ENCODE measurements at places on chromosomes 6 and 20.

DNA sequence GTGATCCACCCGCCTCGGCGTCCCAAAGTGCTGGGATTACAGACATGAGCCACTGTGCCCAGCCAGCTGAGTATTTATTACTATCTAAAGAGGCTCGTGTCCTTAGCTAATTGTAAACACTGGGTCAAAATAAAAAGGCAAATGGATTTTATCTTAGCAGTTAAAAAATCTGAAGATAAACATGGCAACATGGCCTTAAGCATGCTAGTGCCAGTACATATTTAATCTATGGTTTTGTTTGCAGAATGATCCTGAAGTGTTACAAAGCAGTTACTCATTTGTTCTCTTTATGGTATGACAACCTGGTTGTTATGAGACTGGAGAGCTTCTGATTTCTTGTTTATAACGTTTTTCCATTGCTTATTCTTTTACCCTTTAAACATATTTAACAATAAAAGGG, 3.9 kb upstream of the KIAA0408 start:
- no peak for DNase-seq

GRCh38 chr6:133610971-133611370, 277.9 kb upstream of the TCF21 start:
- DNase-seq: no peak

DNA sequence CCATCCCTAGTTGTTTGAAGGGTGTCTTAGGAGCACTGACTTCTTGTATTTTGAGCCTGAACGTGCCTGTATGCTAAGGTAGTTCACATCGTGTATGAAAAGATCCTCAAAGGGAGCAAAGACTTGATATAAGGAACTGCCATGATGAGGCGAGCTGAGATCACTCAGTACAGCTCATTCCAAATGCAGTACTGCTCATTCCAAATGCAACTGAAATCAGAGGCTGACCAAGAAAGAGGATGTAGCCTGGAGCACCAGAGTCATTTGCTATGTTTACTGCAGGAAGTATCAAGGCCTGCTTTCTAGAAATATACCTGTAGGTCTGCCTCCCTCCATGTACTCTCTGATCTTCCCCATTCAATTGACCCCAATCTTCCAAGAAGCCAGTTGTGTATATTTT, 832.2 kb downstream of the EYS start:
- DNase-seq: no peak

DNA sequence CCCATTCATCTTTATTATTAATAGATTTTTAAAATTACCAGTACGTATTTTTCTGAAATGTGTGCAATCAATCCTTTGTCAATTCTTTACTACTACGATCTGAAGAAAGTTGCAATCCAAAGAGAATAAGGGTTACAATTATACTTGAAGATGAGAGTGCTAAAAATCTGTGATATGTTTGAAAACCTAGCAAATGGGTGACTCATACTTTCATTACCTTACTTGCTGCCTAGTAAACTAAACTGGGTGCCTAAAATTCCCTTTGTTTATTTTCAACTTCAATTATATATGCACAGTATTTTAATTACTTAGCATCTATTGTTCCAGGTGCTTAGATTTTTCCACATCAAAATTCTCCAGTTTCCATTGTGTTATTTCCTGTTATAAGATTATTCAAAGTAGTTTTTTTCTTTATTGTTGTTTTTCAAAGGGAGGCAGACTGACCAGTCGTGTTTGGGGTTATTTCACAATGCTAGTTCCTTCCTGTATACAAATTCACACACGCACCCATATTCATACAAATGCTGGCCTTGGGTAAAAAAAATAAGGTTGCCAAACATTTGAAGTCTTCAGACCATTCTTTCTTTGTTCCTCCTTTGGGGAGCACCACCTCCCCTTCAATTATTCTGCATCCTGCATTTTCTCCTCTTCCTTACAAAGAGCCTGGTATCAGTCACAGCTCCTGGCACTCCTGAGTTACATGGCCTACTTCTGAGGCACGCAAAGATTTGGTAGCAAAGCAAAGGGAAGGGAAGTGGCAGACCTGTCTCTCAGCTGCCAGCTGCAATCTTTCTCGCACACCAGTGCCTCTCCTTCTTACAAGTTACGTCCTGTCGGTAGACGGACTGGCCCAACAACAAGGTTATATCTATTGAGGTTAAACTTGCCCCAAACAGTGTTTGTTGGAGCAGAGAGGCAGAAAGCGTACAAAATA, 16.2 kb upstream of the FAM135A start:
- no peak for DNase-seq

DNA sequence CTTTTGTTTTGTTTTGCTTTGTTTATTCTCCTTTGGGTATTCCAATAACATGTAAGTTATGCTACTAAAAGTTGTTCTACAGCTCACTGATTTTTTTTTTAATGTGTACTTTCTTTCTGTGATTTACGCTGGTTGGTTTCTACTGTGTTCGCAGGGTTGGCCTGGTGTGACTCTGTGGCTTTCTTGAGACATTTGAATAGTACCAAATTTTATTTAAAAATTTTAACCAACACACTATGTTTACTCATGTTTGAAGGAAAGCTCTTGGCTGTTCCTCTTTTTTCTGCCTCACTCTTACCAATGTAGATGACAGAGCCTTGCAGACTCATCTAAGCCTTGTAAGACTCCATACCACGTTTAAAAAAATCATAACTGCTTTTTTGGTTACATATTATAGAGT, 1784.9 kb upstream of the DEFB115 start:
- DNase-seq: no peak

DNA sequence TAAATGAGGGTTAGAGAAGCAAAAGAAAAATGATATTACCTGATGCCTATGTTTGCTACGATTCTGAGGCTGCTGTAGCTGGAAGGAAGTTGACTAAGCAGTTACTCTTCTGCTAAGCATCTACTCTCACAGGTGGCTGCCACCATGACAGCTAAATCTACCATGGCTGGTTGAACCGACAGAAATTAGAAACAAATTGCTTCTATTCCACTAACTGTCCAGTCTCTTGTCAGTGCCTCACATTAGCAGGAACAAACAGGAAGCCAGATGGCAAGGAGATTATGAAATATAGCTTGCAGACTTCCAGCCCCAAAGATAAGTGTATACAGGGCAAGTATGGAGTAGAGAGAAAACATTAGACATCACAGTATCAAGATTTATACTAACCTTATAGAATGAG, 59.4 kb upstream of the TMEM200A start:
- DNase-seq: no peak

- DNase-seq: no peak
Observed at GRCh38 chr6:108009894-108010293, 51.9 kb upstream of the SEC63 start.
